ENCODE measurements at places on chromosomes 7 and 10.

DNA sequence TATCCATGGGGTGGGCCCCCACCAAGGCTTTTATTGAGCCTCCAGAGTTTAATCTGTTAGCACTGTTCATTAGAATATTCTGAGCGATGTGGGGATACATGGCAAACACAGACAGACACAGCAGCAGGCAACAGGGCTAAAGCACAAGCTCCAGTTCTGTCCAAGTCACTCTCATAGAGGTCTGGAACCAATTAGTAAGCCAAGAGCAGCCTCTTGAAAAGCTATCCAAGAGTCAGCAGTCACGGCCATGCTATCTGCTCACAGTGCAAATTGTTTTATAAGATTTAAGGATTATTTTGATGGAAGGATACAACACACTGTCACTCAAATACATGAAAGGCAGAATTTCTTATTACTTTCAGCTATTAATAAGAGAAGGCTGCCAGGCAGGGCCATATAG, 86.4 kb upstream of the DGKB start:
- no peak for DNase-seq

DNA sequence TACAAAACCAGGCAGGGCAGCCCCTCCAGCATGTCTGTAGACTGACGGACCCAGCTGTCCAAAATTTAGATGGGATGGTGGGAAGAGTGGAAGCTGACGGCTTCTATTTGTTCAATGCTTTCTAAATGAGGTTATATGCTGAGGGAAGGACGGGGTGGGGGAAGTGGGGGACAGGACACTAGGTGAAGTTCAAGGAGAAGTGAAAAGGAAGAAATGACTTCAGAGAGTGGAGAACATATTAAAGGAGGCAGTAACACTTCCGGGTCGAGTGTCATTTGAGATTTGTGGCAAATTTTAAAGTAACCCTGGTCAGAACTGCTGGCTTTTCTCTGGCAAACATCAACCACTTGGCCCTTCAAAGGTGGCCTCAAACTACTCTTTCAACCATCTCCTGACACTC, 9.4 kb downstream of the PIP4K2A start:
- no peak for DNase-seq

DNA sequence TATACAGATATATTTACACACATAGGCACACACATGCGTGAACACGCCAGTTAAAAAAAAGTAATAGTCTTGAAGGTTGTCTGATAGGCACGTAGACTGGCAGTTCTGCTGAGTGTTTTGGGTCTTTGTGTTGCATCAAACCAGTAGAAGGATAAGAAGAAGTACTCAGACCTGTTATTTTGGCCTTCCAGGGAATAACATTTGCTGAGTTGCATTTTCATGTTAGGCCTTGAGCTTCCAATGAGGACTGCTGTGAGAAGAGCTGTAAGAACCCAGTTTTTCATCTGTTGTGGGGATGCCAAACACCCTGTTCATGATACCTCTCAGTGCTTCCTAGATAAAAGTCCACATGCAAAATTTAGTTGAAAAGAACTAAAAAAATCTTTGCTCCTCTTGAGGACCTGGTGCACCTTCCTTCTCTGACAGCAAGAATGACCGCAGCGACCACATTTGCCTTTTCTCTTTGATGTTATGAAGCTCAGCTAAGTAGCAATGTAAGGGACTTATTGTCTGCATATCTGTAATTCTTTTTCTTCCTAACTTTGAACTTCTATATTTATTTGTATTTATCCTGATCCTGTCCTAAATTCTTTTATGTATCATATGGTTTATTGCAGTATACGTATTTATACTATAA, 27.2 kb downstream of the HIPK2 start:
- no peak for DNase-seq

- DNase-seq = no peak
Observed at GRCh38 chr7:28571405-28571804, 159.1 kb downstream of the CREB5 start.

GRCh38 chr10:37222046-37222445, 96.6 kb downstream of the ANKRD30A start:
- DNase-seq = no peak

- DNase-seq = no peak
Observed at GRCh38 chr10:30988831-30989435, 42.7 kb downstream of the ZNF438 start.

DNA sequence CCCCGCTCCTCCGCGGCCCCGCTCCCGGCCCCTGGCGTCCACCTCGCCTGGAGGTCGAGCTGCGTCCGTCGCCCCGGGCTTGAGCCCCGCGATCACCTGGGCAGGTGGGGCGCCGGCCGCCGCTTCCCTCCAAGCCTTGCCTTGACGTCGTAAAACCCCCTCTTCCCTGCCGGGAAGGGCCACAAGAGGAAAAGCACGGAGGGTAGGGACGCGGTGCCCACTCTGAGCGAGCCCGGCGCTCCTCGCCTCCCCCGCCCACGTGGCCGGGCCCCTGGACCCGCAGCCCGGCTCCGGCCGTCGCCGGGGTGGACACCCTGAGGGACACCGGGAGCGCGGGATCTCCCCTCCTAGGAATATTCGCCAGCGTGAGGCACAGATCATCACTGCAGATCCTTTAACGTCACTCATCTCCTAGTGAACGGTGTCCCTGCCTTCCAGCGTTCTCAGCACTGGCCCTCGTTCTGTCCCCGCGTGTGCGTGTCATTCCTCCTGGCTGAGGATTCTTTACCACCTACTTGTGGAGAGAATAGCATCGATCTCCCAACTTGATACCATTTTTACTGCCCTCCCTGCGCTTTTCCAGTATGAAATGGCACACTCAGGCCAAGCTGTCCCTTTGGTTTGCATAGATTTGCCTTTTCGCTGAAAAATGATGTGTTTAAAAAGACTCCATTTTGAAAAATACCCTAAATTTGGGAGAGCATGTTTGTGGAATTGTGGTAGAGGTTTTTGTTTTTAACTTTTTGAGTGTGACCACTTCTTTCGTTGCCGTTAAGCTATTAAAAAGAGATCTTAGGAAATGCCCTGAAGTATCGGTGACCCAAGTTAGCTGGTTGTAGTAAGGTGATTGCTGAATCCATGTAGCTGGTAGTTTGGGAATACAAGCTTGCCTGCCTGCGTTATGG, 649 bp downstream of the ACTR3B start:
- DNase-seq = no peak

- no peak for DNase-seq
Observed at GRCh38 chr7:142598297-142598696, 151.0 kb upstream of the PRSS1 start.

GRCh38 chr10:76202777-76203176, 771.4 kb downstream of the LRMDA start:
- DNase-seq = no peak

- no peak for DNase-seq
Observed at GRCh38 chr10:26556748-26557640, 118.9 kb downstream of the APBB1IP start.

DNA sequence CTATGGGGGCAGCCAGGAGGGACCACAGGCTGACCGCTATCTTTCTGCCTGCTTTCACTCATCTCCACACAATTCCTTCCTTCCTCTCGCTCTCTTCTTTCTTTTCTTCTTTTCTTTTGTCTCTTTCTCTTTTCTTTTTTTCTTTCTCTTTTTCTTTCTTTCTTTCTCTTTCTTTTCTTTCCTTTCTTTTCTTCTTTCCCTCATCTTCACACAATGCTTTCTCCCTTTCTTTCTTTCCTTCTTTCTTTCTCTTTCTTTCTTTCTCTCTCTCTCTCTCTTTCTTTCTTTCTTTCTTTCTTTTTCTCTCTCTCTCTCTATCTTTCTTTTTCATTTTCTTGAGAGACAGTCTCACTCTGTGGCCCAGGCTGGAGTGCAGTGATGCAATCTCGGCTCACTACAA, 6.8 kb upstream of the MUC12 start:
- DNase-seq = no peak

DNA sequence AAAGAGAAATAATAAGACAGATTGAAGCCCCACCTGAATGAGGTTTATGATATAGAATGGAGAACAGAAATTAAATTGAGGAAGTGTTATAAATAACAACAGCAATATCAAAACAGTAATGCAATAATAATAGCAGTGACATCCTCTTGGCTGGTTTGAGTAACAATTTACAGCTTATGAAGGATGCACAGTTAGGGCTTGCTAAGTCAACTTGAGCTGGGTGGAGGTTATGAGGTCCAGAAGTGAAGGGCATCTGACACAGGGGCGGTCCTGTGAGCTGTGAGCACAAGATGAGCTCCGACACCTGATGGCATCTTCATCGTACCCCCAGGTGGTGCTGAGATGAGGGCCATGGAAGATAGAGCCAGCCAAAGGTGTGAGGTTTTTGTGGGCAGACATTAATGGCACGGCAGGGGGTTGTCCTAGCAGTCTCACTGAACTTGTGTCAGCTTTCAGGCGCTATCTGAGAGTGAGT, 30.5 kb downstream of the ARHGAP22 start:
- no peak for DNase-seq

- no peak for DNase-seq
Observed at GRCh38 chr7:140539461-140539860, 60.2 kb upstream of the MKRN1 start.

- no peak for DNase-seq
Observed at GRCh38 chr10:108631332-108631731, 1292.0 kb downstream of the XPNPEP1 start.

DNA sequence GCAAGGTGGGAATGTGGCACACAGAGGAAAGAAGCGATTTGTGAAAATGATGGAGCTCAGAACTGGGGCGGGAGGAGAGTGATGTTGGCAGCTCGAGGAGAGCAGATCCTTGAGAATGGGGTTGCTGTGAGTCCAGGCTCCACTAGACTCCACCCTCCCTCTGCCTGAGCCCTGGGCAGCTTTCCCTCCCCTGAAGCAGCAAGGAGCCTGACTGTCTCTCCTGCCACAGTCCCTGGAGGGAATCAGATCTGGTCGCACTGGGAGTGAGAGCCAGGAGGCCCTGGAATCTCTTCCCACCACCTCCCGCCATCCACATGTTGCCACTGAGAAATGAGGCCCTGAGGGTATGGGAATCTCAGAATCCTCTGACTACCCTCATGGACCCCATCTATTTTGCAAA, 362.7 kb downstream of the PLXNA4 start:
- no peak for DNase-seq

DNA sequence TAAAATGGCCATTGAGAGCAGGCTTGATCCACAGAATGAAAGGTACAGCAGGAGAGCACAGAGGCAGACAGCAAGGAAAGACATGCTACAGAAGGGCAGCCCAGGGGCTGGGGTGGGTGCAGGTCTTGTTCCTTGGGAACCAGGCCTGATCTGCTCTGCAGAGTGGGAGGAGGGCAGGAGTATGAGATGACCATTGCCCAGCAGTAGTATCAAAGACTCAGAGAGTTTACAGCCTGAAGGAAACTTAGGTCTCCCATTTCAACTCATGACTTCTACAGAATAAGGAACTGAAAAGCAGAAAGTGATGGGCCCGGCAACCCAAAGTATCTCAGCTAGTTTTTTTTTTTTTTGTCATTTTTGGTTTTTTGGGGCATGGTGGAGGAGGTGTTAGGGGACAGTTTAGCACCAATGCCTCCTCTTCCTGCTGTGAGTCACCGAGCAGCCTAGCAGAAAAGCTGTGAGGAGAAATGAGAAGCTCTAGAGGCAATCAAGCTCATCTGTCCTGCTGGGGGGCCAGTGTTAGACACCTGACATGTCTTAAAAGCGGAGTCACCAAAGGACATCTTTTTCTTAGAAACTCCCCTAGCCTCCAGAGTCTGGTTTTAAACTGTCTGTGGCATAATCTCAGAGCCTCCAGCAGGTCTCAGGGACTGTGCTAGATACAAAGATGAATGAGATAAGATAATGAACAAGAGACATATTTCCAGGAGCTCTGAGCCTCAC, 34.3 kb upstream of the HERPUD2 start:
- no peak for DNase-seq

DNA sequence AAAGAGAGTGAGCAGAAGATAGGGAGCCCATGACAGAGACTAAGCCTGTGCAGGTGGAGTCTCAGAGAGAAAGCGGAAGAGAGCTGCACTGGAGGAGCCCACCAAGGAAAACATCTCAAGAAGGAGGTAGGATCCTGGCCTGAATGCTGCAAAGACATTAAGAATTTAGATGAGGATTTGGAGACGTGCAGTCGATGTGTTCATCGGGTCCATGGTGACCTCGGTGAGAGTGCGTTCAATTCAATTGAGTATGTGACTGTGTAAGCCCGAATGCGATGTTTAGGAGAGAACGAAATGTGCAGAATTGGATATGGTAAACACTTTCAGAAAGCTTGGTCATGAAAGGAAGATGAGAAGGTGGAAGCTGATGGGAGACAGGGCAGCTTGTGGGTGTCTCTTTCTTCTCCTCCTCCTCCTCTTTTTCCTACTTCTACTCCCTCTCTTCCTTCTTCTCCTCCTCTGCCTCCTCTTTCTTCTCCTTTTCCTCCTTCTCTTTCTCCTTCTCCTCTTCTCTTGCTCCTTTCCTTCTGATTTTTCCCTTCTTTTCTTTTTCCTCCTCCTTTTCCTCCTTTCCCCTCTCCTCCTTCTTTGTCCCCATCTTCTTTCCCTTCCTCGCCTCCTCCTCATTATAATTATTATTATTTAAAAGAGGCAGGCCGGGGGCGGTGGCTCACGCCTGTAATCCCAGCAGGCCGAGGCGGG, 276.0 kb downstream of the RPS24 start:
- no peak for DNase-seq

GRCh38 chr10:36761121-36761520, 364.3 kb upstream of the ANKRD30A start:
- DNase-seq = no peak

DNA sequence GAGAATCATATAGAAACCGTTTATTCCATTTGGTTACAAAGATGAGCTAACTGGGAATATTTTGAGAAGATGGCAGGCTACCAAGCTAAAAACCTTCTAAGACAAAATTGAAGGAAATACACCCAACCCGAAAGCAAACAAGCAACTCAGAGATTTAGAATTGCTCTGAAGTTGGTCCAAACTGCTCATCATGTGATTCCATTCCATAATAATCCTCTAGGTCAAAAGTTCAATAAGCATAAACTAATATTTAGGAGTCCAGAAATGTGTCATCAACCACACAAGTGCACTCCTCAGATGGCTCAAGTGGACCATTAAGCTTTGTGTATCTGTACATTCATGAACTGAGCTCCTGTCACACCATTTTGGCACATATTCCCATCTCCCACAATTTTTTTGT, 28.7 kb downstream of the DGKI start:
- DNase-seq = no peak

DNA sequence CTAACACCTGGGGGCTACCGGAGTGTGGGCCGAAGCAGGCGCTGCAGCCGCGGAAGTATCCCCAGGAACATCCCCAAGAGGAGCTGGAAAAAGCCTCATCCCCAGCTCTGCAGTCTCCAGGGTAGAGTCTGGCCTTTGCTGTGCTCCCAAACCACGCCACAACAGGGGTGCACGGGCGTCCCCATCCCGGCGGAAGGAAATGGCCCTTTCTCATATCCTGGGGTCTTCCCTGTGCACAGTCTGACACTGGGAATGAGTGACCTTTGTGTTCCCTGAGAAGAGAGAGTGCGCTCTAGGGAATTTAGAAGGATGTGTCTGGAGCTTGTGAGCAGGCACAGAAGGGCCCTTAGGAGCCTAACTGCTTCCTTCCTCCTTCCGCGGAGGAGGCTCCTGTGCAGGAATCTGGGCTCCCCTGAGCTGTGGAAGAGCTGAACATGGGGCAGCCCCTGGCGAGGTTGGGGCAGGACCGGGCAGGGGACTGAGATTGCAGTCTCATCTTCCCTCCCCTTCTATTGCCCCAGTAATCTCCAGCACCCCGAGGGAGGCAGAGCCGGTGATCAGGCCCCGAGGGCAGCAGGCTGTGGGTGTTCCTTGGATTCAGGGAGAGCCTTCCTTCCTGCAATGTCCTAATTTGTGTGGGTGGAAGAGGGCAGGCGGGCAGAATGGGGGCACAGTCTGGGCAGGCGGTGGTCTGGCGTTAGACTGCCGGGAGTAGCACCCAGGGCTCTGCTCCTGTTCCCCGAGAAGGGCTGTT, 1.3 kb downstream of the REPIN1 start:
- DNase-seq = no peak

Data from stimulated activated CD4-positive, alpha-beta T cell treated with anti-CD3 and anti-CD28 coated beads, TNF-alpha, amount 100 ng/mL, for 4 hours (primary cell).